ENCODE measurements at places on chromosomes 12 and 14.

- DNase-seq: no peak
These were observed 24.9 kb downstream of the TCTN1 start for GRCh38 chr12:110638796-110639195.

DNA sequence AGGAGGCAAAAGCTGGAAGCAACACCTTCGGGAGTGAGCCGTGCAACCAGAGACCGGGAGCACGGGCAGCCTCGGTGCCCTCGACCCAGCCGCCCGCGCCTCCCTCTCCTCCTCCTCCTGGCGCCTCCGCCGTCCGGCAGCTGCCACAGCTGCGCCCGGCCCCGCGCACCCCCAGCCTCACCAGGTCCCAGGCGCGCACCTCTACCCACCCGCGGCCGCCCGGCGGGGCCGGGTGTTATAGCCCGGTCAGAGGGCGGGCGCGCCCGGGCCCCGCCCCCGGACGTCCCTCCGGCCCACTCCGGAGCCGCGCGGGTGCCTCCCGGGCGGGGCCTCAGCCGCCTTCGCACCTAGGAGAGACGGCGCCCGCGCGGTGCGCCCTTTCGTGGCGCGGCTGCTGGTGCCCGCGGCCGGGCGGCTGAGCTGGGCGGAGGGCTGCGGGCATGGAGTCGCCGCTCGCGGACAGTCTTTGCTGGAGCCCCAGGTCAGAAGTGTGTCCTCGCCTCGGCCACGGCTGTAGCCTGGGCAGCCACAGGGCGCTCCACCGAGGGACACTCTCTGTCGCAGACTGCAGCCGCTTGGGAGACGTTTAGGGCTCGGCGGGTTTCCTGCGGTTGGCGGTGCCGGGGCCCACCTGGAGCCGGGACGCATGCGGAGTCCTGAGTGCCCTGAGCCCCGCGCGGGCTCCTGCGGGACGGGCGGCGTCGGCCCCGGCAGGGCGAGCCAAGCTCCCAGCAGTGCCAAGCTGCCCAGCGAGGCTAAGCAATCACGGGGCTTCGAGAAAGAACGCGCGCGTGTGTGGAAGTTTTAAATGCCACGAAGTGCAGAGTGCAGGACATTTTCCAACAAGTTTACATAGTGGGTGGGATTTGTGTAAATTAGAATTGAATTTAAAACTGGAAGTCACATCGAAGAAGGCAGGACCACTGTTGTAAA lies at the start of gene CPM:
CPM (minus strand) TSS at position 211 of the 933 bp plus-strand sequence. CDS start 334 bp downstream, outside the sequence.
- DNase-seq: peak; percentile 66

DNA sequence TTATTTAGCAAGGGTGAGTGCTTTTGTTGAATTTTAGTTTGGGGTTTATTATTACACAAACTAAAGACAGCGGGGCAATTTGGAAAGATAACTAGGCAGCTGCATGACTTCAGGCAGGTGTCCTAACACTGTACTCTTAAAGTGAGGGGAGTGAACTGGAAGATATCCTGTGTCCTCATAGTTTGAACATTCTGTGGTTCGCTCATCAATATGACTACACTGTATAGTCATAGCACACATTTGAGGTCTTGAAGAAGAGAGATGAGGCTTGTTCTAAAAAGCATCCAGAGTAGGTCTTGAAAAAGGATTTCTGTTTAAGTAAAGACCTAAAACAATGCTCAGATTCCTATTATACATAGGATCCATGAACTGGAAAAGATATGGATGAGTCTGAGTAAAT lies 1.7 kb upstream of the MAP3K9 start:
- no peak for DNase-seq

- no peak for DNase-seq
These were observed 307.1 kb upstream of the RGS6 start for GRCh38 chr14:71625175-71625574.

GRCh38 chr12:24360907-24361306 lies 411.4 kb upstream of the SOX5 start:
- no peak for DNase-seq

GRCh38 chr14:32571995-32572866 lies 243.1 kb downstream of the AKAP6 start:
- no peak for DNase-seq

DNA sequence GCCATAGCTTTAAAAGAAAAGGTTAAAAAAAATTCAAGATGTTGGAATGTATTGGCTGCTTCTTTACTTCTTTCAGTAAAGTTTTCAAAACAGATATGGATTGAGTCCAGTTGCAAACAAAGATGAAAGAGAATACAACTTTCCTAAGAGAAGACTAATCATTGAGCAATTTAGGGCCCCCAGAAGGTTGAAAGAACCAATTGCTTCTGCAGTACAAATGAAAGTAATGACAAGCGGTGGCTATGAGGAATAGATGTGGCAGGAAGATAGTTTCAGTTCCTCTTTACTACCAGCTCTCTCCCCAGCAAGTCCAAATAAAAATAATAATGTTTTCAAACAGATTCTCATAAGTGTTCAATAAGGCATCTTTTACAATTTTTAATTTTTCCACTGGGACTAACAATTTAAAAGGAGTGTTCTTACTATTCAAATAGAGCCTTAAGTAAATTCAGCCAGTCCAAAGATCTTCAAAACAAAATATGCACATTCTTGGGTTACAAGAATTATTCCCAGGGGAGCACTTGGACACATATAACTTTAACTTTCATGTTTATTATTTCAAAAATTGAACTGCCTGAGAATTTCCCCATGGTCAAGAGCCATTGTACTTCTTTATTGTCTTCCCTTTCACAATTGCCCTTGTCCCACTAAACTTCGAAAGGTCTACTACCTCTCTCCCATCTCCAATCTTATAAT lies 62.3 kb upstream of the PPP1R12A start:
- DNase-seq: peak; percentile 47

GRCh38 chr12:38555620-38556591 lies 239.3 kb downstream of the ALG10B start:
- no peak for DNase-seq

DNA sequence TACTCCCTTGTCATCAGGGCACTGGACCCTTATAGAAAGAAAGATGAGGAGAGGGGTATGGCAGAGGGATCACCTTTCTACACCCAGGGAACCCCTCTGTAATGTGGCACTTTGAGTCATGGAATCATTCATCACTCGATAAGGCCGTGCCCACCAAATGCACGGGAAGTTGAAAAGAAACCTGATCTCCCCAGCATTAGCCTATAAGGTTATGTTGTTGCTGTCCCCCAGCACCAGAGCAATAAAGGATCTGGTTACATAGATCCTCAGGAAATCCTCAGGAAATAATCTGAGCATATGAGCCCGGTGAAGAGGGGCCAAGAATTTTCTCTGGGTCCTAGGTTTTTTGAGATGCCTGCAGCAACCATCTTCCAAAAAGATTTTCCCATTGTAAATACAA lies 148.8 kb upstream of the CRY1 start:
- DNase-seq: no peak

DNA sequence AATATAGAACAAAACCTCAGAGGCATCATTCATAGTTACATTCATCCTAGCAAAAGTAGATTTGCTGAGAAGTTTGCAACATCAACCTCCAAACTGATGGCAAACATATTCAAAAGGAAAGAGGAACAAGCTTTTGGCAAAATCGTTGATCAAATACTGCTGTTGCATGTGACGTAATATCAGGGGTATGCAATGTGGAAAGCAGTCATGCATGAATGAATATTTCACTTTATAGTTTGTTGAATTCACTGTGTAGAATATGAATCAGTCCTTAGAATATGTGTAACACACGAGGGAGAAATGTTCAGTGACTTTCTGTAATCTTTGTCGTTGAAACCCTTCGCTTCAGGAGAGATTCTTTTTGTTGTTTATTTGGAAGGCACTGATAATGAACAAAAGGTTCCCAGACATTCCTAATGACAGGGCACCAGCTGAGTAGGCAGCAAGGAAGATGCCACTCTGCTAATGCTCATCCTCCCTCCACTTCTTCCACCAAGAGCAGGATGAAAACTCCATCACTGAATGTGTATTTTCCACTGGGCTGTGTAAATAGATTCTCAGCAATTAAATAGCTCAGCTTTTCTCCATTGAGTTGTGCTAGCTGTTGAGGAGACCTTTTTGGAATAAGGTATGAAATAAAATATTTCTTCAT lies 126.1 kb downstream of the PELI2 start:
- DNase-seq: no peak

GRCh38 chr14:96627811-96628775 lies 125.9 kb downstream of the PAPOLA start:
- no peak for DNase-seq

GRCh38 chr14:91957876-91958313 lies 10.4 kb upstream of the FBLN5 start:
- no peak for DNase-seq

- peak; percentile 66 for DNase-seq
These were observed 22.0 kb upstream of the NUDT14 start for GRCh38 chr14:105203057-105203531.

DNA sequence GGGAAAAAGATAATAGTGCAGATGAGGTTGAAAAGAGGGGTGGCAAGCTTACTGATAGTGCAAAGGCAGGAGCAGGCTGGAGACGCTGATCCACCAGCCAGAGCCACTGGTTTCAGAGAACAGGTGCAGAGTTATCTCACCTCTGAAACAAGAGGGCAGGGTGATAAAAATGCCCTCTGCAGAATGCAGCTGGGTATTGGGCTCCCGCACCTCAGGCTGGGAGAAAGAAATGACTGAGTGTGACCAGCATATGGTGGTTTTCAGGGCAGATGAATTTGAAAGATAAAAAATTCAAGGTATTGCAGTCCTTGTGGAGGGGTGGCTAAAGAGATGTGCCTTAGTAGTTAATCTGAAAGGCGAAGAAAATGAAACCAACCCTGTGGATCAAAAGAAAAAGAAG lies 2.9 kb upstream of the TMEM30B start:
- no peak for DNase-seq

DNA sequence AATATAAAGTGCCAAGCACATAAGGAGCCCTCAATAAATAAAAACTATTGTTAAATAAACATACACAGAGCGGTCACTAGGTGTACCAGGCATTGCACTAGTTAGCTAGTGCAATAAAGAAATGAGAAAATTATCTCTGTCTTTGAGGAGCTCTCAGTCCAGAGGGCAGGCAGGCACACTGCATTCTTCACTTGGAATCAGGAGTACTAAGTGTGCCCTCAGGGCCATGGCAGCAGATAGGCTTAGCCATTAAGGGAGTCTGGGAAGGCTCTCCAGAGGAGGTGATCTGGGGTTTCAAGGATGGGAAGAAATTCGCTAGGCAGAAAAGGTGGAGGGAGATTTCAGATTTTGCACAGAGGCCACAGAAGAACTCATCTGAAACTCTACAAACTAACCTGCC lies 9.1 kb downstream of the ABCD4 start:
- no peak for DNase-seq

GRCh38 chr14:95523051-95523814 lies 6.8 kb upstream of the SYNE3 start:
- no peak for DNase-seq

- no peak for DNase-seq
These were observed 159.5 kb downstream of the BRMS1L start for GRCh38 chr14:35985474-35986218.

All from GM18507 (cell line).